ENCODE measurements at places on chromosomes 16 and 17. TPM values are rescaled to one million over a fixed set of nuclear protein-coding genes. Genes with fewer than 3 reads are reported as not detected.
A peak's percentile ranks its signal among the peaks of the same experiment; 100 is the strongest.

GLOD4 gene
- 65.9 TPM for total RNA-seq

- peak; percentile 38 for DNase-seq
Observed at GRCh38 chr16:22023505-22023904, 15.6 kb downstream of the MOSMO start.

- DNase-seq: peak; percentile 31
Observed at GRCh38 chr17:29930409-29931010, 482 bp upstream of the SSH2 start.

DNA sequence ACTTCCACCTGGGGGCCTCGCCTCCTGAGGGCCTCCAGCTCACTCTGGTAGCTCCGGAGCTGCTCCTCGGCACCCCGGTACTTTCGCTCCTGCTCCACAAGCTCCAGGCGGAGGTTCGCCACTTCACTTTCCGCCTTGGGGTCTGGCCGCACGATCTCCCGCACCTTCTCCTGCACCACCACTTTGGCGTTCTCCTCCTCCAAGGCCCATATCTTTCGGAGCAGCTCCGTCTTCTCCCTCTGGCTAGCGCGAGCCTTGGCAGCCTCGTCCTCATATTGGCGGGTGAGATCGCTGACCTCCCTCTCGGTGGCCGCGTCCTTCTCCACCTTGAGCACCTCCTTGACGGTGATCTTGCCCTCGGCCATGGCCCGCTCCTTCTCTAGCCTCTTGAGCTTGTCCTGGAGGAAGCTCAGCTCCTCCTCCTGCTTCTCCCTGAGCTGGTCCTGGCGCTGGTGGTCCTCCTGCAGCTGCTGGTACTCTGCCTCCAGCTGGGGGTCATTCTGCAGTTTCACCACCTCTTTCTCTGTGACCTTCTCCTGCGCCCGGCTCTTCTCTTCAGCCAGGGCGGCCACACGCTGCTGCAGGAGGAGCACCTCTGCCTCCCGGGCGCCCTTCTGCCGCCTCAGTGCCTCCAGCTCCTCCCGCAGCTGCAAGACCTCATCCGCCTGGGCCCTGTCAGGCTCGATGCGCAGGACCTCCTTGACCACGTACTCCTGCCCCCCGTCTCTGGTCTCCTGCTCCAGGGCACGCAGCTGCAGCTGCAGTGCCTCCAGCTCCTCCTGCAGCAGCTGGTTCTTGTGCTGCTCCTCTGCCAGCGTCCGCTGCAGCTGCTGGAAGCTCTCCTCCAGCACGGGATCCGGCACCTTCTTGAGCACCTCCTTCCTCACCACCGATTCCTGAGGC lies 37.9 kb downstream of the UBN1 start:
- DNase-seq: no peak

IL17C gene
- not detected for total RNA-seq

MMP15 gene
- 12.3 TPM for total RNA-seq

DNA sequence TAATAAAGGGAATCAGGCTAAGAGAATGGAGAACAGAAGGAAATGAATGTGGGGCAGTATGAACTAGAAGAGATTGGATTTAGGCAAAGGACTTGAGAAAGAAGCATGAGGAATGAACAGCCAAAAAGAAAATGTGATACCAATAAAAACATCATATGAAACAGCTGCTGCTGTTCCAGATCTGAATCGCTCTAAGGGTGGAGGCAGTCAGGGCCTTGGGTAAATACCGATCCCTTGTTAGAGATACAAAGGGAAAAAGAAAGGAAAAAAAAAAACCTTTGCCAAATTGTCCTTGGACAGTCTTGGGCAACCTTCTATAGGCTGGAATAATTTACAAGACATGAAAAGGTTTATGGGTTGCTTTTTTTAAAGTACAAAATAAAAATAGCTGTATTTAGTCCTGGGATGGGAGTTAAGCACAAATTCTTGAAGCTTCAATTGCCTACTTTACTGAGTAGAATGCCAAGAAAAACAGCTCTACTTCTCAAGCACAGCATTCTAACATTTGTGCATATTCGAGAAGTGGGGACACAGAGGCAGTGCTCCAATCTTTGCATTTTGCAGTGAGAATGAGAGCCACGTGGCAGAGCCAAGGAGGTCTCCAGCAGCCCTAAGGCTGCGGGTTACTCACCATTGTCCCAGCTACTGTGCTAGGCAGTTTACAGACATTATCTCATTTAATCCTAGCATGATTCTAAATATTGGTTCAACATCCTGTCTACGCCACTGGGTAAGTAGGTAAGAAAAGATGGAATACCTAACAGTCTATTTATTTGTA lies 43.3 kb upstream of the PSMD7 start:
- DNase-seq: no peak

DNA sequence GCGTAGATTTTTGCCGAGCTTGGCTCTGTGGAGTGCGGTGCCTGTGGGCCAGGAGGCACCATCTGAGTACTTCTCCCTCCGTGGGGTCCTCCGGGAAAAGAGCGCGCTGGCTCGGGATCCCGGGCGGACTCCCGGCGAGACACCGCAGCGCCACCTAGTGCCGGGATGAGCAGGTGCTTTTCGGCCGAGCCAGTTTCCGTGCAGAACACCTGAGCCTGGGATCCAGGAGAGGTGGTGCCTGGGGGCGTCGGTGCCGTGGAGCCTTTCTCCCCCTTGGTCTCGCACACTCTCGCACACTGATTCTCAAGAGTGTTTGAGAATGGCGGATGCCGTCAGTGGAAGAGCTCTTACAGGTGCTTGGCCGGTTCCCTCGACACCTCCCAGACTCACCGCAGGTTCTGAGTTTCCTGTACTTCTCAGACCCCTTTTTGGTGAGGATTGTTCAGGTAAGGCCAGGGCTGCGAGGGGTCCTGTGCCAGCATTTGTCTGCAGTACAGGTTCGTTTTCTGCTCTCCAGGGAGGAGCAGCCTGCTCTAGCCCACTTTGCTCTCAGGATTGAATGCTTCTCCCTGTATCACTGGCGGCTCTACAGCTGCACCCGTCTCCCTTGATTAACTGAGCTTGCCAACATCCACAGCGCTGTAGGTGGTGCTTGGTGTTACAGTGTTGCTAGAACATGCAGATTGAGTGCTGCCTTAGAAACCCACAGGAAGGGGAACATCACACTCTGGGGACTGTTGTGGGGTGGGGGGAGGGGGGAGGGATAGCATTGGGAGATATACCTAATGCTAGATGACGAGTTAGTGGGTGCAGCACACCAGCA lies 23.3 kb downstream of the TBCD start:
- peak; percentile 62 for DNase-seq

CD300E gene
- total RNA-seq: not detected
